Mucosa of descending colon (tissue), 3 donors: ENCODE measurements at places on chromosomes 7 and 10.

GRCh38 chr10:128915630-128916029, 551.4 kb upstream of the MGMT start:
- no peak for DNase-seq

DNA sequence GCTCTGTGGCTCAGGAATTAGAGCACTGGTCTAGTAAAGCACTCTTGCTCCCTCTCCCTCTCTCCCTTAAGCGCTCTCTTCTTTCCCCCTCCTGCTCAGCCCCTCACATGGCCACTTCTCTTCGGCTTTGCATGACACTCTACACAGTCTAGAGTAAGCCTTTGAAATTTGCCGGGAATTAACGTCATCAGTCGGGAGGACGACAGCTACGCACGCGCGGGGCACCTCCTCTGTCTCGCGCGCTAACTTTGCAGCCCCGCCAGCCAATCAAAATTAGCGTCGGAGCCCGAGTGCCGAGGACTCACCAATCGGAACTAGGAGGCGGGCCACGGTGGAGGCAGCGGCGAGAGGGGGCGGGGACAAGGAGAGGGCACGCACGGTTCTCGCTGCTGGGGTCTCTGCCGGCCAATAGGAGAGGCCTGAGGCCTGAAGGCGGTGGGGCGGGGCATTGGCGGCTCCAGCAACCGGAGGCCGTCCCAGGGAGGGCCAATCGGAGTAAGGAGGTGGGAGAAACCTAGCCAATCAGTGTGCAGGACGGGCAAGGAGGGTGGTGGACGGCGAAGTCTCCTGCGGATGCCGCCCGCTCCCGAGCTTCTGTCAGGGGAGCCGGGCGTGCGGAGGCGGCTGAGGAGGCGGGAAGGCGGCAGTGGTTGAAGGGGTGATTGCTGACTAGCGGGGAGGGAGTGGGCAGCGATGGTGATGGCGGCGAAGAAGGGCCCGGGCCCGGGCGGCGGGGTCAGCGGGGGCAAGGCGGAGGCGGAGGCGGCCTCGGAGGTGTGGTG, at the start of gene AGFG2:
Gene AGFG2, plus strand, starts transcription at position 550 of the 782 bp plus-strand sequence. Its CDS starts 144 bp downstream, at position 694.
- DNase-seq = peak; percentile 100

DNA sequence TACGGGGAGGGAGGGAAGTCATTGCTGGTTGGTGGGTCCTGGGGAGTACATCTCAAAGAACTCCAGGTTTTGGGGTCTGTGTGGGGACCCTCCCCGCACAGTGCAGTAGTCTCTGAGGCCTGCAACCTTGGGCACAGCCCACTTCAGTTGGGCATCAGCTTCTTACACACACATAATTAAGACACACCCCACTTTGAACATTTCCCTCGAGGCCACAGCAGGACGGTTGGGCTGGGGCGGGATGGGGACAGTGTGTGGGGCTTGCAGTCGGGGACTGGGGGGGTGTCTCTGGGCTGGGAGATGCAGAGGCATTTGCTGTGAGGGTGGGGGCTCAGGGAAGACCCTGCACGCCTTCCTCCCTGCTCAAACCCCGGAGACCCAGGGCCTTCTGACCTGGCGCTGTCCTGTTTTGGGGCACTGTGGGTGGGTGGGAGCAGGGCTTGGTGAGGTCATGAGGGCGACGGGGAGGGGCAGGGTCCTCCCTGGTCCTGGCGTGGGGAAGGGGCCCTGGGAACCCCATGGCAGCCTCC, 1.3 kb downstream of the LFNG start:
- peak; percentile 68 for DNase-seq

- DNase-seq = no peak
Observed at GRCh38 chr10:76911184-76911583, 726.4 kb downstream of the KCNMA1 start.

DNA sequence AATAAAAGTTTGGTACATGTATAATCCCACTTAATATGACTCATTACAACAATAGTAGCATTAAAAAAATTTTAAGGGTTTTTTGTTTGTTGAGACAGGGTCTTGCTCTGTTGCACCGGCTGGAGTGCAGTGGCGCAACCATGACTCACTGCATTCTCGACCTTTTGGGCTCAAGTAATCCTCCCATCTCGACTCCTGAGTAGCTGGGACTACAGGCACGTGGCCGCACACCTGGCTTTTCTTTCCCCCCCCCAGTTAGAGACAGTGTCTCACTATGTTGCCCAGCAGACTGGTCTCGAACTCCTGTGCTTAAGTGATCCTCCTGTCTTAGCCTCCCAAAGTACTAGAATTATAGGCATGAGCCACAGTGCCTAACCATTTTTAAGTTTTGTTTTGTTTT, 40.7 kb downstream of the KMT2C start:
- DNase-seq = no peak

- DNase-seq = peak; percentile 97
Observed at GRCh38 chr10:21533467-21534279, at the start of gene MLLT10. Gene MLLT10 (plus strand): TSS chr10:21534232. CDS start chr10:21534645, 413 bp downstream.

DNA sequence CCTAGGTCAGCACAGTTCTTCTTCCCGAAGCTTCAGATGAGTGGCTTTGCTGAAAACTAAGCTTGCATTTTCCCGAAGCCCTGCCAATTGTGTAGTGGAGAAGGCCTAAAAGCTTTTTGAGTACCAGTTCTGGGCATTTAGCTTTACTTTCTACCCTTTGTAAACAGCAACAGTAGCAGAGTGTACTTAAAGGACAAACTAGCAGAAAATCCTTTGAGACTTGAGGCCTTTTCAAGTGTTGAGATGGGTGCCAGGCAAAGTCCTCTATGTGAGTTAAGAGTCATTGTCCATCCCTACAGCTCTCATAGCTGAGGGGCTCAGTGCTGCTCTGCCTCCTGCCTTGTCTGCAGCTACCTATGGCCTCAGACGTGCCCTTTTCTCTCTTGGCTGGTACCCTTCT, 368.2 kb downstream of the CCSER2 start:
- no peak for DNase-seq

DNA sequence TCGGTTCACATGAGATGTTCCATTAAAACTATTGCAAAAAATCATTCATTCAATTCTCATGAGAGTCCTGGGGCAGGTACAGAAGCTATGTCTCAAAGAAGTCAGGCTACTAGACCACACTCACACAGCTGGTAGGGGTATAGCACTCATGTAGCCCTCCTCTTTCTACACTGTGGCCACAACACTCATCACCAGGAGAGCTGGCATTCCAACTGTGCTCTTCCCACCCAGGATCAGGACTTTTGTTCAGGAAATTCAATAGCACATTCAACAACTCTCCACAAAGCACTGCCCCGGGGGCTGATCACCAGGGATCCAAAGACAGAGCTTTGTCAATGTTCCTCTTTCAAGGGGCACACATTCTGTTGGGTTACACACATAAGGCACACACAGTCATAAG, 31.0 kb upstream of the C10orf90 start:
- DNase-seq = no peak

DNA sequence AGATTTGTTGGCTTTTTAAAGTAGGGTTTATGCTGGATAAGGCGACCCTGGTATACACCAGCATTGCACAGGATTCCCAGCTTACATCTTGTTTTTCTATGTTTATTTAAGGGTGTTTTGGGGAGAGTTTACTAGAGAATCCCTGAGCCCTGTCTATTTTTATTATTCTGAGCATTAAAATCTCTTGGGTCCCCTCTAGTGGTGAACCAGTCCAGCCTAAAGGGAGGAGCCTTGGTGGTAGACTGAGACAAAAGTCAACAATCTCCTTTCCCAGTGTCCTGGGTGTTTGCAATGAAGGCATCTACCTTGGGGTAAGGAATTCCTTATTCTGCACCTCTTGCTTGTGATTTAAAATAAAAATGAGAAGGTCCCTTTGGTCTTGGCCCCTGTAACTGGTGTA, 38.2 kb downstream of the ANTXRL start:
- DNase-seq = no peak

DNA sequence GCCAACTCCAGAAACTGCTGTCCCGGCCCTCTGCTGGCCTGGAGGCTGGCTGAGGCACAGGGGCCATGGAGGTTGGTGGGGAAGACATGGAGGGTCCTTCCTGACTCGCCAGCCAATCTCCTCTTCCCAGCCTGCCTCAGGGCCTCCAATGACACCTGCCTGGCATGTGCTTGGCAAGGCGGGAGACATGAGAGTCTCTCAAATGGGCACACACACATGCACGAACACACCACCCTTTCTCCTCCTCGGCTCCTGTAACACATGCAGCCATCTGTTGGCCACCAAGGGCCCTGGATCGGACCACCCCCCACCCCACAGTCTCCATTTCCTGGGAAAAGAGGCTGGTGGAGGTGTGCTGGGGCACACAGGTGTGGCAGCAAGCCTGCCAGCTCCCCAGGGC, 56.4 kb downstream of the YKT6 start:
- no peak for DNase-seq

GRCh38 chr7:28984217-28984616, 26.1 kb upstream of the TRIL start:
- DNase-seq = no peak

- peak; percentile 53 for DNase-seq
Observed at GRCh38 chr10:74932648-74933047, 106.2 kb downstream of the KAT6B start.

- no peak for DNase-seq
Observed at GRCh38 chr10:121133901-121134300, 282.7 kb downstream of the WDR11 start.

DNA sequence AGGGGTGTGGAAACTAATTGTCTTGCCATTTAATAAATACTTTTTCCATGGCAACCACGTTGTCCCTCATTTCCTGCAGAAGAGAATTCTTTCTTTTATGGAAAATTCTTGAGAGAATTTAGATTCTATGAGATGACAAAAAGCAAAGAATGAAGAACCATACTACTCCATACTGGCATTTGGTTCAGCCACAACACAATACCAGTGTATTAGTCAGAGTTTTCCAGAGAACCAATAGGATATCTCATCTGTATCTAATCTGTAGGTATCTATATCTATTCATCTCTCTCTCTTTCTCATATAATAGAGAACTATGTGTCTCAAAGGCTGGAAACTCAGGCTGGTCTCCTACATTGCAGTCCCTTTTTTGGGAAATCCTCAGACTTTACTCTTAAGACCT, 44.6 kb upstream of the NAMPT start:
- DNase-seq = no peak

DNA sequence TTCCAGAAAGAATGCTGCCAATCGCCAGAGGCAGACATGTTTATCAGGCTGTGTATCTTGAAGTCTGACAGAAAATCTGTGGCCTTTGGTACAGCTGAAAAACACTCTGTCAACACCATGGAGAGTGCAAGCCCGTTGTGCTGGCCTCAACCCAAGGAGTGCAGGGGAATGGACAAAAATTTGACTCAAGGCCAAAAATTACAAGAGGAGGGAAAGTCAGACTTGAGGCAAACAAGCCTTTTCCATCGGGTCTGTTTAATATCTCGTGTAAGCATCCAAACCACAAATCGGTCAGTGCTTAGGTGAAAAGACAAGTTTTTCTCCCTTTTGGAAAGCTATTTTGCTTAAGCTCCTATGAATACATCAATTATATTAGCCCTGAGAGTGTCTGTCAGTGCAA, 305.3 kb upstream of the NFE2L3 start:
- DNase-seq = peak; percentile 55

DNA sequence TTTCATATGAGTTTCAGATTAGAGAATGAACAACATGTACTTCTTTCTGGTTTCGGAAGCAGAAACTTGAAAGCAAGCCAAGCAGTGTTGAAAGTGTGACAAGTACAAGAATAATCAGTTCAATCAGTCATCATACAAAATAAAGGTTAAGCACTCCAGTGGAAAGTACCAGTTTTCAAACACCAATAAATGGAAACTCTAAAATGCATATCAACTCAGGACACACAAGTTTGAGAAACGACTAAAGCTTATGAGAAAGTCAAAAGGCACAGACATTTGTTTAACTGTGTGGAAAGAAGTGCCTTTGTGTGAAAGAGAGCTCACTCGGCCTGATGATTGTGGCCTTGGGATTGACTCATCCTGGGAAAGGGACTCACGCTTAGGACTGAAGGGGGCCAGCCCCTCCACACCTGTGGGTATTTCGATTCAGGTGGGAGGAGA, 60.6 kb upstream of the AKR1C1 start:
- DNase-seq = no peak

DNA sequence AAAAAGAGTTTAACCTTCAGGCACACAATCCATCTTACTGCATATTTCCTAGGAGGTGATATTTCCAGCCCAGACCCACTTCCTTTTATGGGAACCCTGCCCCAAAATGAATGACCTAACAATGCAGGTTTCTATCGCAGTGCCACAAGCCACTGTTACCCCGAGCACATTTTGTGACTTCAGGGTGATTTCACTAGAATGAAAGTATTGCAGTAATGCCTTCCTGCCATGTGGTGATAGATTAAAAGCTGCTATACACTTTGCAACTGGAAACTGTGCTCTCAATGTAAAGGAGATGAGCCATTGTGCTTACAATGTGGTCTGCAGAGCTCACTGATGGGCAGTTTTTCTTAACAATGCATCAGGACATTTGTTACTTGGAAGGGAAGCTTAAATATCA, 90.5 kb upstream of the RSU1 start:
- no peak for DNase-seq

GRCh38 chr10:132477066-132477397, 60.6 kb upstream of the INPP5A start:
- no peak for DNase-seq

- no peak for DNase-seq
Observed at GRCh38 chr7:45919231-45919784, 1.8 kb downstream of the IGFBP3 start.

GRCh38 chr7:51021906-51022570, 239.3 kb upstream of the GRB10 start:
- no peak for DNase-seq

- DNase-seq = no peak
Observed at GRCh38 chr7:6407434-6407833, 40.3 kb downstream of the DAGLB start.

DNA sequence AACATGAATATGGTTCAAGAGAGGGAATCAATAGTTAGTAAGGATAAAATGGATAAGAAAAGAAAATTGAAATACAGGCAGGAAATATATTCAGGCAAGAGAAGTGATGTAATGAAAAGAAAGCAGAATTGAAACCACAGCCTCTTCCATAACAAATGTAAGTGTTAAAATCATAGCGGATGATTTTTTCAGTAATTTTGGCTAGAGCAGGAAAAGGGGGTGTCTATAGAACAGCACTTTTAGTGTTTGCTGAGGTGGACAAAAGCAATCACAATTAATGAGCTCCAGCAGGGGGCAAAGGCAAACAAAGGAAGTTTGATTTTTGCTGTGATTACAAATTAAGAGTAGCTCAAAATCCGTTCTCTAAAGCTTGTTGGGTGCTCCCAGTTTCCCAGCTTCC, 79.0 kb downstream of the TRIL start:
- no peak for DNase-seq

DNA sequence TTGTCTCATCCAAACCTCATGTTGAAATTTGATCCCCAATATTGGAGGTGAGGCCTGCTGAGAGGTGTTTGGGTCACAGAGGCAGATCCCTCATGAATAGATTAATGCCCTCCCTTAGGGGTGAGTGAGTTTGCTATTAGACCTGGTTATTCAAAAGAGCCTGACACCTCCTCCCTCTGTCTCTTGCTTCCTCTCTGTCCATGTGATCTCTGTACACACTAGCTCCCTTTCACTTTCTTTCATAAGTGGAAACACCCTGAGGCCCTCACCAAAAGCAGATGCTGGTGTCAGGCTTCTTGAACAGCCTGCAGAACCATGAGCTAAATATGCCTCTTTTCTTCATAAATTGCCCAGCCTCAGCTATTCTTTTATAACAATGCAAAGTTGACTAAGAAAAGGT, 447.1 kb downstream of the MDFIC start:
- no peak for DNase-seq

- DNase-seq = no peak
Observed at GRCh38 chr10:111273635-111274034, 196.8 kb downstream of the ADRA2A start.
